ENCODE measurements at places on chromosomes 5 and 9.

DNA sequence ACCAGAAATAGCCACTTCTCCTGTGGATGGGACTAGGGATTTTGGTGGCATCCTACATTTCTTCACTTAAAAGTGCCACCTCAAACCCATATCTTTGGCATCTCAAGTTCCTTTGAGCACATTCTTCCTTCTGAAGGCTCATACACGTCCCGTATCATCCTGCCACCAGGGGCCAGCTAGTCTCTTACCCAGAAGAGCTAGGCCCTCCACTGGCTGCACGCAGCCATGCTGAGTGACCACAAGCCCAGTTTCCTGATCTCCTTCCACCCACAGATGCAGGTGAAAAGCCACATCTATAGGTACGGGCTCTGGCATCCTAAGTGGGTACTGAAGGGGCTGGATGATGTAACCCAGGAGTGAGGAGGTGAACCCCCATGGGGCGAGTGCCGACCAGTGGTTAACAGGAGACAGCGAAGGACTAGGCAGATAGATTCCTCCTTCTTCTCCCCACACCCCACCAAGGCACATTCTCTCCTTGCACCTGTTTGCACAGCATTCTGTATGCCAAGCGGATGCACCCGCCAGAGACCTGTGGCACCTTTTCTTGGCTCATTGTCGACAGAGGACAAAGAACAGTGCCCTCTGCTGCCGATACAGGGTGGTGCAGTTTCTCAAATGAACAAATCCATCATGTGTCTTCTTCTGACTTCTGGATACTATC lies 14.4 kb upstream of the SCGB3A1 start:
- peak; percentile 24 for DNase-seq

DNA sequence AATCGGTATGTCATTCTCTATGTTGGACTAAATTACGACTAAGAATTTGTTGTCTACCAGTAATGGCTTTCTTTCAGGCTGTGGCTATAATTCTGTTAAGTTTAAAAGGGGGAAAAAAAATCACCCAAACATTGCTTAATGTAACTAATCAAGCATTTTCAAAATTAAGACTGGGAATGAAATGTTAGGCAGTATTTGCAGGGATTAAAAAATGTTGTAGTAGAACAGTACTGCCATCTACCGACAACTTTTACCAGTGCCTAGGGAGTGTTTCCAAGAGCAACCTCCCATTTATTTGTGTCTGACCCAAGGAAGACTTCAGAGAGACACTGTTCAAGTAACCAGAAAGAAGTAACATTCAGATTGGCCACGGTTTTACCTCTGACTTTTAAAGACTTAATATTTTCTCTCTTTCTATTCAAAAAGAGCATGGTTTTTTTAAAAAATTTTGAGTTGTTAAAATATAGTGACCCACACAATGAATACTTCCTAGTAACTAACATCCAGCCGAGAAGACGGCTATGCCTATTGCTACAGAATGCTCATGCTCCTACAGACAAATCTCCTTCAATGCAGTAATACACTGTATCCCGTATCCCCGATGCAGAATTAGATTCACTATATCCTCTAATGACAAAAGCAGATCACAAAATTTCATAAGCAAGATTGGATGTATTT lies 92.4 kb downstream of the ARL15 start:
- peak; percentile 50 for DNase-seq

DNA sequence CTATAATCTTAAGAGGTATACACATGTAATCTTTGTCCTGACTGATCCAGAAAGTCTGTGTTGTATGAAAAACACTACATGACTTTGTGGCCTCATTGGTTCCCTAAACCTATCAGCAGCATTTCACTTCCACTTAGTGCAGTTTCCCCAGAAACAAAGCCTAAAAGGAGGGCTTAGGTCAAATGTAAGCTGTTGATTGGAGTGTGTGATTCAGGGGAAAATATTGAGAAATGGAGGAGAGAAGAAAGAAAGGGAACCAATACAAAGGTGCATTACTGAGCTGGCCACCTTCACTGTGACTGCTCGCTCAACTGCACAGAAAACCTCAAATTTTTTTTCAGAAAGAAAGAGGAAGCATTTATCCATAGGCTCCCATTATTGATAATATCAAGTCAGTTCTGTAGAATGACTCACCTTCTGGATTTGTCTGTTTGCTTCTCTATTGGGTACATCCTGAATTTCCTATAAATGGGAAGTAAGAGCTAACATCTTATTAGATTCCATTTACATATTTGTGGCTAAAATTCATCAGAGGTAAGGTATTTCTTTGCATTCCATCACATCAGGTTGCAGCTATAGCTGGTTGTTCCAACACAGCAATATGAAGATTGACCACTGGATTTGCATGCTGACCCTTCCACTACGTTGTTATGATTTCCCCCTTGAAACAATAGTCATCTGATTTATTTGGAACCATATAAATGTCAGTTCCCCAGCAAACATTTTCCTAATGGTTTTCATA lies 10.3 kb upstream of the FST start:
- no peak for DNase-seq

- DNase-seq = peak; percentile 24
Observed at GRCh38 chr9:75233011-75233410, 144.7 kb downstream of the OSTF1 start.

- DNase-seq = no peak
Observed at GRCh38 chr9:97856857-97857605, 4.0 kb downstream of the FOXE1 start.

DNA sequence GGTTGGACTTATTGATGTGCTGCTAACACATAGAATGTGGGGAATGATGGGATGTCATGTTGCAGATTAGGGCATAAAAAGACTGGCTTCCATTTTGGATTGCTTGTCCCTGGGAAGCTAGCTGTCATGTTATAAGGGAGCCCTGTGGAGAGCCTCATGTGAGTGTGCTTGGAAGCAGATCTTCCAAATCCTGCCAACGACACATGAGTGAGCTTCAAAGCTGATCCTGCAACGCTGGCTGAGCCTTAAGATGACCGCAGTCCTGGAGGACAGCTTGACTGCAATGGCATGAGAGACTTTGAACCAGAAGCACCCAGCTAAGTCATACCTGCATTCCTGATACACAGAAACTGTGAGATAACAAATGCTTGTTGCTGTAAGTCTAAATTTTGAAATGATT lies 63.6 kb downstream of the NRG2 start:
- DNase-seq = no peak

DNA sequence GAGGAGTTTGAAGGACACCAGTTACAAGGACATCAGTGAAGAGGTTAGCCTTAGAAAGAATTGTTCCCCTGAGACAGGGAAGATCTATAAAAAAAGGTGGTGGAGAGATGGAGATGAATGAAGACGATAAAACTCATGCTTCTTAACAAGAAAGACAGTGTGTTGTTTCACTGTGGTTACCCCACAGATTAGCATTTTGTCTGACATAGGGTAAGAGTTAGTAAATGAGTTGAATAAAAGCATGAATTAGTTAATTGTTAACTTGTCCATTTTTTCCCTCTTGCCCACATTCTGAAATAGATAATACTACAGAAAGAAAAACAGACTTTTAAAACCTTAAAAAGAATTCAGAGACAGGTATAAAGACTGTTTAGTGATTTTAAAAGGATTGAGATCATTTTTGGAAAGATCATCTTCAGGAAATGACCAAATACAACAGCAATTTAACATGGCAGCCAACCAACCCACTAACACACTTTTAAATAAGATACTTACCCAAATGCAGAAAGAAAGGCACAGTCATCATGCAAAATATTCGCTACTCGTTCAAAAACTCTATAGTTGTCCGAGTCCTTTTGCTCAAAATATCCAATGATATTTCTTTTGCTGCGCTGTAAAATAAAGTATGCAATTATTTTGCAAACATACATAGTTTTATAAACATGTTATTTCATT lies 78.5 kb downstream of the ERP44 start:
- no peak for DNase-seq

GRCh38 chr5:98041661-98042060 lies 731.8 kb upstream of the RGMB start:
- DNase-seq = no peak

DNA sequence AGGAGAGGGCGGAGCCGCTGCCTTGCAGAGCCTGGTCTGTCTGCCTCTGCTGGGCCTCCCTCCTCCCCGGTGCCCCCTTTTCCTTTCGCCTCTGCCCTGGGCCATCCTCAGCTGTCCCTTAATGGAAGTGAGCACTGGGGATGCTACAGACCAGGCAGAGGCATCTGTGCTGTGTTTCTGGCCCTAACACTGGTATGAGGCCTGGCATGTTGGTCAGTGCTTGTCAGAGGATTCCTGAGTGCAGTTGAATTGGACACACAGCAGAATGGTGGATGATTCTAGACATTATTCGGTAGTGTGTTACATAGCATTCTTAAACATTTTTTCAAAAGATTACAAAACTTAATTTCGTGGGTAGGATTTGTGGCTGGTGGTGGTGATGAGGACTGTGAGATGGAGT lies 88.6 kb downstream of the EHMT1 start:
- no peak for DNase-seq

- DNase-seq = no peak
Observed at GRCh38 chr5:91645347-91645746, 262.2 kb upstream of the ARRDC3 start.

DNA sequence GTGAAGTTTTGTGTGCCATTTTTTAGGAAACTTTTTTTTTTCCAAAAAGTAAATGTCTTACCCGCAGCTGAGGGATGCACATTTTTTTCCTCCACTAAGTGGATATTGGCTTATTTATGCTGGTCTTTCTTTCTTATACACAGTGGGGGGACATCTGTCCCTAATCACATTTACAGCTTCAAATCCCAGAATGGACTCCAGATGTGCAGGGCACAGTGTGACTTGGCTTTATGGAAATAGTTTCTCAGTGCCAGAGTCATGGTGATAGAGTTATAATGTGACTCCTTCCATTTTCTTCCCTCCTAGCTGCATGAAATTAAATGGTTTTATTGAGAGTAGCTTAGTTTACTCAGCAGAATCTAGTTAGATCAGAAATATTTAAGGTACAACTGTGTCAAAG lies 66.5 kb downstream of the SV2C start:
- no peak for DNase-seq

DNA sequence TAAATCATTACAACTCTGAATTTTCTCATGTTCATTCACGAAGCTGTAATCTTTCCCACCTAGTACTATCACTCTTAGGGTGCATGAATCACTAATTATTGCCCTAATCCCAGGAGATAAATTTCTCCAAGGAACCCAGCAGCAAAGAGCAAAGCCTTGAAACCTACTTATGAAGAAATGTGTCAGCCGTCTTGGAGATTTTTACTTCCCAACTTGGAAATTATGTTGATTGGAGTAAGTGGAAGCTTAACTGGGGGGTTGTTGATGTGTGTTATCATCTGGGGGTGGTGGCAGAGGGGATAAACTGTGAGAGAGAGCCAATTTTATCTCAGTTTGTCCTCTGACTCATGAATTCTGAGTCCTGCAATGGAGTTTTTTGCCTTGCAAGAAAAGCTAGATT lies 440.5 kb upstream of the WWC1 start:
- DNase-seq = no peak

- no peak for DNase-seq
Observed at GRCh38 chr9:111897601-111898137, 1.1 kb downstream of the UGCG start.

GRCh38 chr5:4156889-4157288 lies 561.3 kb downstream of the IRX1 start:
- no peak for DNase-seq

GRCh38 chr5:91219091-91219802 lies 163.9 kb downstream of the ARRDC3 start:
- DNase-seq = no peak

- DNase-seq = no peak
Observed at GRCh38 chr9:75418518-75418917, 330.2 kb downstream of the OSTF1 start.

- no peak for DNase-seq
Observed at GRCh38 chr9:125911861-125912644, 164.9 kb downstream of the PBX3 start.

- DNase-seq = no peak
Observed at GRCh38 chr9:15295761-15296405, 11.1 kb downstream of the TTC39B start.

DNA sequence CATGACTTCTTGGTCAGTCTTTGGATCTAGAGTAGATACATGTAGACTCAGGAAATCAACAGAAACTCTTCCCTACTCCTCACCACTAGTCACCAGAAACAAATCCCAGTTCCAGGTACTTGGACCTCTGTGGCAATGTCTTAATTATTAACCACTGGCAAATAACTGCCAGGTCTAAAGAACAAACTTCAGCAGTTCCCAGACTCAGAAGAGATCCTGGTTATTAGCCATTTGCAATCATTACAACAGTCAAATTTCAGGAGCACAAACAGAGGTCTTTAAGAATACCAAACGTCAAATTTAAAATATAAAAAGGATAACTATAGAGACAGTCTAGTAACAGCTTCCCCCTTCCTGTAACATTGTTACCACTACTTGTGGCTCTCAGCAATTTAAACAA lies 10.2 kb downstream of the DIAPH1 start:
- no peak for DNase-seq

GRCh38 chr9:135087489-135087792 lies at the start of gene OLFM1:
Gene OLFM1 (plus strand): TSS chr9:135087668. CDS start chr9:135087990, 322 bp downstream.
- DNase-seq = no peak

- no peak for DNase-seq
Observed at GRCh38 chr5:35902046-35902672, 36.3 kb downstream of the CAPSL start.

DNA sequence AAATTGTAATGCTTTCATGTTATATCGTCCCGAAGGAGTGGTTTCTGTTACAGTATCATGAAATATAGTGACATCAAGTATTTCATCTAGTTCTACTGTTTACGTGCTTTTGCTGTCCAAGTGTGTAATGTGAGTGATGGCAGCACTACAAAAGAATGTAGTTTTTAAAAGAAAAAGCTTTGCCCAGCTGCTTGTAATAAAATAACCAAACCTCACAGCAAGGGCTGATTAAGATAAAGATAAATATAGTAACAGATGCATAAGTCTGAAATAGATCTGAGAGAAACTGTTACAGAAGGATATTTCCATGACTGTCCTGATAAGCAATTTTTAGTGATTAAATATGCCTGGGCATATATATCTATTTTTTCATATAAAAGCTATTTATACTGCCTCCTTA lies 106.4 kb downstream of the AUH start:
- peak; percentile 28 for DNase-seq

- DNase-seq = no peak
Observed at GRCh38 chr5:40001796-40002195, 577.0 kb upstream of the DAB2 start.

GRCh38 chr5:145378226-145378625 lies 456.9 kb downstream of the PRELID2 start:
- no peak for DNase-seq
